Stimulated activated CD8-positive, alpha-beta memory T cell treated with anti-CD3 and anti-CD28 coated beads, Interleukin-2, amount 100 ng/mL, for 48 hours (primary cell): ENCODE measurements at places on chromosomes 2 and 18.

GRCh38 chr2:48438266-48438665, 91.7 kb upstream of the STON1 start:
- no peak for DNase-seq

- DNase-seq, result no peak
Observed at GRCh38 chr18:71784777-71785176, 759.4 kb downstream of the CBLN2 start.

DNA sequence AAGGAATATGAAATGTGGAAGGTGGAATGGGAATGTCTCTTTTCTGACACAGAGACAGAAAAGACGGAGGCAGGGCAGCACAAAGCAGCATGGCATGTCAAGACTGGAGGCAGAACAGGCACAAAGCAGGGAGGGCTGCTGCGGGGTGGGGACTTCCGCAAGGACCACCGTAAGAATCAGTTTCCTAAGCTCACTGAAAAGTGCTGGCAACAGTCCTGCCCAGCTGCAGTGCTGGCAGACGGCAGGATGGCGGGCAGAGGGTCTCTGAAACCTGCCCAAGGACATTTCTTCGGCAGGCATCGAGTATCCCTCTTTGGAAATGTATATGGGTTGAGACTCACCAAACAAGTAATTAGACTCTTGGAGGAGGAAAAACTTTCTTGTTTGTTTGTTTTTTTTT, 54.9 kb downstream of the FAM178B start:
- DNase-seq, result no peak

GRCh38 chr2:238237431-238238135, 2.3 kb downstream of the HES6 start:
- no peak for DNase-seq

DNA sequence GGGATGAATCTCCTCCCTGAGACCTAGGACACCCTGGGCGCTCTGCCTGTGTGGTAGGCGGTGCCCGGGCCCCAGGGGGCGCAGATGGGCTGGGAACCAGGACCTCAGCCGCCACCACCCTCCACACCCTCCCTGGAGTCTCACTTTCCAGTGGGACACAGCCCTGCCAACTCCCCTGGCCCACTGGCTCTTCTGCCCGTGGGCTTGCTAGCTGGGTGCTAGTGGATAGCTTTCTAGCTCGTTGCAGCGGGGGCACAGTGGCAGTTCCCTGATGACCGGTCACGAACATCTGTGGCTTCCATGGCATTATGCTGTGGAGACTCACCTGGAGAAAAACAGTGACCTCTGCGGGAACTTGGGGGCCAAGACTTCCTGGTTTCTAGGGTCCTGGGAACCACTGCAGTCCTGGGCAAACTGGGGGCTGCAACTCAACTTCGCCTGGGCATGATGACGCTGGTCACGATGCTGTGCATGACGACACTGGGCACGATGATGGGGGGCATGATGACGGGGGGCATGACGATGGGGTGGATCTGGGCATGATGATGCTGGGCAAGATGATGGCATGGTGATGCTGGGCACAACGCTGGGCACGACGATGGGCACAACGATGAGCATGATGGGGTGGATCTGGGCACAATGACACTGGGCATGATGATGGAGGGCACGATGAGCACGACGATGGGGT, 31.0 kb upstream of the ALLC start:
- no peak for DNase-seq

DNA sequence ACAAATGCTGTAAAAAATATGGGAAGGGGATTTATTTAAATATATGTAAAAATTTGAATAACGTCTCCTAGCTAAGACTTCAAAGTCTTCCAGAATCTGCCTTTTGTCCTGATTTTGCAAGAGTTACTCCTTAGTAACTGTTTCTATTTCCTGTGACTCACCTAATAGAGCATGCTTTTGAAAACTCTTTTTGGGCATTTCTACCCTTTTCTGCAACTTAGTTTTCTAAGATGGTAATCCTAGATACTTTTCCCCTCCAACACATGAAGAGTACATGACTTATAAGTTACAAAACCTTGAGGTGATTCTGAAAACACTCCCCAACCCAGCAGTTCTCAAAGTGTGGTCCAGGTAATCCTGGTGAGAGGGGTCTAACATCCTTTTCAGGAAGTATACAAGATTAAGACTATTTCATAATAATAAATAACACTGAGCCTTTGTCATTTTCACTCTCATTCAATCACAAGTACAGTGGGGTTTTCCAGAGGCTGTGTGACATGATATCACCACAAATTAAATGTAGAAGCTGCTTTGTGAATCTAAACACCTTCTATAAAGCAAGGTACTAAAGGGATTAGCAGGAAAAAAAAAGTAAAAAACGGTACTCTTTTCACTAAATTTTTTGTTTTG, 31.9 kb downstream of the PPP4R3B start:
- no peak for DNase-seq

DNA sequence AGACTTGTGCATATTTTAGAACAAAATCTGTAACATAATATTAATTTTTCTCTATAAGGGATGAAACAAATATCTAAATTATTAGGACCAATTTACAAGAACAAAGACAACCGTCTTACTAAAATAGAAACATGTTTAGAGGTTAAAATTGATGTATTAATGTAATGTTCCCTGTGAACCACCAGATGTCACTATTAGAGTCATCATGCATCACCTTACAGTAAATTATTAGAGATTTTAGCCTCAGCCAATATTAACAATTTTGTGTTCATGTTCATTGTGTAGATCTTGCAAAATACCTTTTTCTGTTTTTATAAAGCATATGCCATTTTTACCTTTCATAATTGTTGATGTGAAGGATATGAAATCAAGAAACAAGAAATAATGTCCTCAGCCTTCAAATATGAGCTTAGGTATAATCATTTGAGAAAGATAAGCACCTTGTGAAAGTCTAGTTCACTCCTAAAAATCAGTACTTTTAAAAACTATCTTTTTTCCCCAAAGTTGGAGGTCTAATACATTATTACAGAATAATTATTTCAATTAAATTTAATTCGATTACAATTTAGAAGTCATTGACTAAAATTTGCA, 344.3 kb upstream of the KCNH7 start:
- DNase-seq, result no peak

GRCh38 chr2:240138254-240138984, 2.0 kb downstream of the OTOS start:
- DNase-seq, result no peak

DNA sequence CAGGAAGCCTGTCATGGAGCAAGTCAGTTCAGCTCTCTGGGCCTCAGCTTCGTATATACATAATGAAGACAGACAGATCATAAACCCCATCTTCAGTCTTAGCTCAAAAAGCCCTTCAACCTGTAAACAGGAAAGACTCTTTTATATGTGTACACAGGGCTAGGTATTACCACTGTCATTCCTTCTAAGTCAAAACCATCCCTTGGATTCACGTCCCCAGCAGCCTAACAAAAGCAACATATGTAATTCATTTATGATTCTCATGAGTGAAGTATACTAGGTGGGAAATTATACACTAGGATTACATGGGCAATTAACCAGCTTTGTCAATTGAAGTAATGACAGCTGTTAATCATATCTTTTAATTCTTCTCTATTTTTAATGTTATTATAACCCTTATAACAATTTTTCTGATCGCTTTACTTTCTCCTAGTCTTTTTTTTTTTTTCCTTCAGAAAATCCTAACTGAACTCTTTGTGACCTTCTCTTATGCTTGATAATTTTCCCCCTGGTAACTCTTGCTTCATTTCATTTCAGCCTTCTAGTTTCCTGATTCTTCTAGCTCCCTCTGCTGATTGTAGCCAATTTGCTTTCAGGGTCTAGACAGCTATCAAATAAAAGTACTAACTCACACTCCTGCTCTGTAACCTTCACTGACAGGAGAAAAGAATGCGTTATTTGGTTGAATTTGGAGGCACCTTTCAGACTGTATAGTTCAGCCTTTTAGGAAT, 99.7 kb downstream of the RBM43 start:
- DNase-seq, result no peak
